ENCODE measurements at places on chromosomes 11 and 22. TPM values are rescaled to one million over a fixed set of nuclear protein-coding genes. Genes with fewer than 3 reads are reported as not detected.

GRCh38 chr11:18379201-18379600, 15.2 kb upstream of the LDHA start:
- DNase-seq = no peak

- DNase-seq = no peak
These were observed 45.9 kb downstream of the MN1 start for GRCh38 chr22:27755521-27756211.

- DNase-seq = no peak
These were observed 126.4 kb upstream of the SYT13 start for GRCh38 chr11:45412521-45412920.

- DNase-seq = no peak
These were observed 45.3 kb upstream of the POGLUT3 start for GRCh38 chr11:108543316-108543964.

The FAM83F gene
- 2.2 TPM for polyA plus RNA-seq

The C11orf91 gene
- not detected for polyA plus RNA-seq

The CNTN5 gene
- polyA plus RNA-seq = 22.1 TPM

All from right renal pelvis (tissue), 4 donors.